NCI-H2029 treated with DMSO at 0.1 percent for 48 hours (cell line): ENCODE measurements at places on chromosomes 1 and 21.

DNA sequence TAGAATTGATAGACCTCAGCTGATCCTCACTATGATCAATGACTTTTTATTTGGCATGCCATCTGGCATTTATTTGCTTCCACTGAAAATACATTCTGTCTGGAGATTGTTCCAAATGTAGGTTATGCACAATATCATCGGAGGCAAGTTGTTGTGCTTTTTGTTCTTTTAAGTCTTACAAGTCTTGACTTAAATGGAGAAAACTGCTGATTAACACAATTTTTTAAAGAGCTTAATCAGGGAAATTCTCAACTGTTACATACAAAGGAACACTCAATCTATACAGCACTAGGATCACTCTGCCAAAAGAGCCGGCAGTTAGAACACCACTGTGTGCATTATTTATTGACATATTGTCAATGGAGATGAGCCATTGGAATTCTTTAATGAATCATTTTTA, 19.2 kb downstream of the CYYR1 start:
- DNase-seq: no peak

- DNase-seq: no peak
Measured at GRCh38 chr1:104264521-104264920, 514.8 kb downstream of the AMY1C start.

- no peak for DNase-seq
Measured at GRCh38 chr1:113780374-113781146, 21.3 kb upstream of the PHTF1 start.

DNA sequence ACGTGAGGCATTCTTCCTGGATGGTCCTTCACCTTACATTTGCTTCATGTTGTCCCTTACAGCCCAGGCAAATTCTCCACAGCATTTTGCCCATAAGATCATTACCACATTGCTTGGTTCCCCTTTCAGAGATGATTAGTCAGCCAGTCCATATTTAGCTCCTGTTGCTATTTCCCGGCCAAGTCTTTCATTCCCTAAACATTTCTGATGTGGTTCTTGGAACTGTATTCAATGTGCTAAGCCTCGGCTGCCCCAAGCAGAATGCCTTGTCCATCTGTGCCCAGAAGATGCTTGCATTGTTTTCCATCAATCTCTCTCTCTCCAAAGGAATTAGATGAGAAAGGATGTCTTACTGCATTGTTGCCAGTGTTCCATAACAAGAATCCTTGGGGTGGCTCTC, 420.9 kb upstream of the CAMK1G start:
- DNase-seq: no peak

GRCh38 chr1:42137766-42138165, 15.4 kb upstream of the GUCA2B start:
- no peak for DNase-seq
